ENCODE measurements at places on chromosomes 3 and 15.

DNA sequence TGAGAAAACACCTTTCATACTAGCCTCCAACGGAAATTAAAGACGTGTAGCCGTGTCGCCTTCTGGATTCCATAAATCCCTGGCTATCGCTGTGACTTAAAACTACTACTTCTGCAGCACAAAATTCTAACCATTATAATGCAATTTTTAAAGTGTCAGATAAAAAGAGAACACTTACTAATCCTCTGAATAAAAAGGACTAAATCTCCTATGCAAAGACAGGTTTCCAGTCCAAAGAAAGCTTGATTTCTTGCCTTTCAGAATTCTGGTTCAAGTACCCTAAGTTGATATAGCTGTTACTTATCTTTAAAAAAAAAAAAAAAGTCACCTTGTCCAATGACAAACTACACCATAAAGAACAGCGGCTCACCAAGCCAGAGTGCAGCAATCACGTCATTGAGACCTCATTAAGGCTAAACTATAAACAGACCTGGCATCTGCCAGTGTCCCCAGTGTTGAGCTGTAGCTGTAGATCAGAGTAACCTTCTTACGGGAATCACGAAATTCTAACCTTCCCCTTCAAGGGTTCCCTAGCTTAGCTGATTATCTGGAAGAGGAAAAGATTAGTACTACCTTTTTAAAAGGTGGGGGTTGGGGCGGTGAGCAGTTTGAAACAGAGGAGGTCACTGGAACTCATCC lies 2.2 kb downstream of the ABCC5 start:
- no peak for DNase-seq

- no peak for DNase-seq
Observed at GRCh38 chr3:42037318-42037945, 53.7 kb upstream of the TRAK1 start.

- peak; percentile 15 for DNase-seq
Observed at GRCh38 chr15:34886134-34886533, 83.4 kb downstream of the AQR start.

DNA sequence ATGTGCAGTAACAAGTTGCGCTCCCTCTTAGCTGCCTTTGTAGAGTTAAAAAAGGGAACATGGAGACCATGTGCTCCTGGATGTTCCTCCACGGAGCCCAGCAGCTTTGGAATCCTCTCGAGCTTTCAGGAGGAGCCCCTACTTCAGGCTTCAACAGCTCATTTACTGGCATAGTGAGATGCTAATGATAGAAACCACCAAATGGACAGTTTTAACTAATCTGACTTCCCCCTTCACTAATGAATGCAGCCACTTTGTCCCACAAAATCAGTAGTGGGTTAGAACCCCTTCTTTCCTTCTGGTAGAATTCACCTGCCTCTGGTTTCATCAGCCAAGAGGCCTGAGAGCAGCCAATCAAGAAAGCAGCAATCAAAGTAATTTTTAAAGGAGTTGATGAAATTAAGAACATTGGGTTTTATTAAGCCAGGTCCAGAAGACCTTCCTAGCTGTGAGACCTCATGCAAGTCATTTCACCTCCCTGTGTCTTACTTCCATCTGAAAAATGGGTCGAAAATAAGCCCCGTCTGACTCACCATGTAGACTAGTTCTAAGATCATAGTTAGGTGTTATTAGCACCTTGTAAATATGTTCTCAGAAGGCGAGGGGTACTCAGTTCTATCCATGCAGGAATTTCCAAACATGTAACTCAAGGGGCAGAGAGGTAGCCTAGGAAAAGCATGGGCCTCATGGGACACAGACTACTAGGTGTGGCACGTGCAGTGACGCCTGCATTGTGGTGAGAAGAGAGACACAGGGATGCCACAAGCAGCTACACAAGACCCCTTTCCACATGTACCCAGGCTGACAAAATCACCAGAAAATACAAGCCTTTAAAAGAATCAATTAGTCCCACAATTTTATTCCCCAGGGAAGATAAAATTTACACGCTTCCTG lies 179.7 kb upstream of the LPP start:
- DNase-seq, result no peak

- no peak for DNase-seq
Observed at GRCh38 chr3:69012800-69013252, 658 bp downstream of the EOGT start.

GRCh38 chr3:163605915-163606314 lies 1472.4 kb downstream of the SI start:
- no peak for DNase-seq

- DNase-seq, result peak; percentile 28
Observed at GRCh38 chr15:69861331-69862171, 236.2 kb downstream of the TLE3 start.

DNA sequence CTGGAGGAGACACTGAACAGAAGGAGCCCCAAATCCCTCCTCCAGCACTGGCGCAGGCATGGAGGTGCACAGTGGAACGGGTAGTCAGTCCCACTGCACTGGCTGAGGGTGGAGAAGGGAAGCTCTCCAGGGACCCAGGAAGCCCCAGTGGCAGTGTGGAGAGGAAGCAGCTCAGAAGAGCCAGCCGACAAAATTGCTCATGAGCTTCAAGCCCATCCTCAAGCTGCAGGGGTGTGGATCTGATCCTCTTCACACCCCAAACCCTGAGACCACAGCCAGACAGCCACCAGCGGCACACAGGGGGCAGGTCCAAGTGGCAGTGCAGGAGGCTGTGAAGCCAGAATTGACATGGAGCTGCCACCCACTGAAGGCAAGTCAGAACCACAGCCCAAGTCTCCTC lies 32.1 kb downstream of the CYFIP1 start:
- DNase-seq, result no peak

DNA sequence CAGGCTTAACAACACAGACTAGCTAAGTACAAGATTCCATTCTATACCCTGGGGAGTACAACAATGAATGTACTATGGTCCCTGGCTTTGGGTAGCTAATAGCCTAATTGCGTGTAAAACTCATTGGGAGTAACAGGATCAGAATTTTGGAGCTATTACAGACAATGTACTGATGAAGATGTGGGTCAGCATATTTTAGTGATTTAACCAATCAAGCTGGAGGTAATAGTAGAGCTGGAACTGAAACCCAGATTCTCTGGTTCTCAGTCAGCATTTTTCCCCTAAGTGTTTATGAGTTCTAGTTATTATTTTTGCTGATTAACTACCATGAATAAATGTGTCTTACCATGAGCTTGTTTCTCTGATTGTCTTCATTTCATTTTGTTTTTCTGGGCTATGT lies 578.7 kb downstream of the NLGN1 start:
- DNase-seq, result no peak

- no peak for DNase-seq
Observed at GRCh38 chr3:154119951-154120350, 1.2 kb upstream of the ARHGEF26 start.

GRCh38 chr3:100548053-100548452 lies 55.6 kb downstream of the TMEM45A start:
- peak; percentile 39 for DNase-seq

DNA sequence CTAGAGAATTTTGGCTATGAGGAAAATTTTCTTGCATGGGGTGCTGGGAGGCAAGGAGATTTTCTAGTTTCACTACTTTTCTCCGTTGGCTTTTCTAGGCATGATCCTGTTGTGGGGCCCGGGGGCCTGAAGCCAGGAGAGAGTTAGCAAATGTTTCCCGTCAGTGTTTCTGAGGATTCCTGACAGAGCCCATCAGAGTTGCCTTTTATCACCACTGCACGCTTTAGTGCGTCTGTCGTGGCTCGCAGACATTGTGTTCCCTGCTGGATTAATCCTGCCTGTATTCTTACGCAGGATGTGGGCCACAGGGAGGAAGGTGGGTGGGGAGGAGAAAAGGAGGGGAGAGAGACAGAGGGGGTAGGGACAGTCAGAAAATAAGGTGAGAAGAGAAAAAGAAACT lies 18.1 kb upstream of the BOC start:
- peak; percentile 43 for DNase-seq

DNA sequence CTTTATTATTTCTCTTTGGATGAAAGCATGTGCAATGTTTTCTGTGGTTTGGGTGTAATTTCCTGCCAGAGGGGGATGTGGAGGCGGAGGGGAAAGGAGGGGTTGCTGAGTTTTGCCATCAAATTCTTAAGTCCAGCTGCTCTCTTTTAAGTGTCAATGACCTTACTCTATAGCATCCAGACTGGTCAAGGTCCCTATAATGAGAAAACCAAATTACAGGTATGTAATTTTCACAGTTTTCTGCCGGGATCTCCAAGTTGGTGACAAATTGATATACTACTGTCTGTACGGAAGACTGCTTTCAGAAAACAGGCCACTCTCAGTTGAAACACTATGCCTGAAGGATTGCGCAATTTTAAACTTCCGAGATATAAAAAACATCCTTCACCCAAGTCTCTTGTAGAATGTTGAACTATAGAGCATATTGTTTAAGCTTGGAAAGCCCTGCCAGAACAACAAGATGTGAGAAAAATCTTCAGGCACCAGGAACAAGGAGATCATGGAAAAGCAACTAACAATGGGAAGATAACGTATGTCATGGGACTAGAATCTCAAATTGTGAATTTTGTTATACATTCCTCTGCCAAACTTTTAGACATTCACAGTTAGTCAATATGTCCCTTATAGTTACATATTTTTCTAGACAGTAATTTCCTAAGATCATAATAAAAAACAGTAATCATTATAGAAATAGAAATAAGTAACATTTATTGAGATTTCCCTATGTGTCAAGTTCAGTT lies 300.7 kb upstream of the SATB1 start:
- no peak for DNase-seq
